ENCODE measurements at places on chromosomes 7 and 10.

DNA sequence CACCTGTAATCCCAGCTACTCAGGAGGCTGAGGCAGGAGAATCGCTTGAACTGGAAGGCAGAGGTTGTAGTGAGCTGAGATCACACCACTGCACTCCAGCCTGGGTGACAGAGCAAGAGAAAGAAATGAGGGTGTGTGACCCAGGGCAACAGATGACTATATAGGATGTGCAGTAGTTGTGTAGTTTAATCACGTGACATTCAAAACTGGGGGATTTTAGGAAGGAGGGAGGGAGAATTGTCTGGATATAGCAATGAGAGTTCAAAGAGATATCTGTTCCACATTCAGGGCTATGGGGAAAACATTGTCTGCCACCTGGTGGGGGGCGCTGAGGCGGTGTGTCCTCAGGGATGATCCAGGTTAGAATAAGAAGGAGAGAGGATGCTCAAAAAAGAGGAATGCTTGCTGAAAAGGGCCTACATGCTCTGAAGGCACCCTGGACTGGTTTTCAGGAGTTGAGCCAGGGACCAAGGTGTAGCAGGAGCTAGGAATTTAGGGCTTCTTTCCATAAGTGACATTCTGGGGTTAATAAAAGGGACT lies 7.8 kb upstream of the ZYX start:
- DNase-seq: no peak

- no peak for DNase-seq
These were observed 162.3 kb downstream of the SVIL start for GRCh38 chr10:29472301-29473086.

- no peak for DNase-seq
These were observed 187.2 kb downstream of the VTI1A start for GRCh38 chr10:112634096-112634830.

DNA sequence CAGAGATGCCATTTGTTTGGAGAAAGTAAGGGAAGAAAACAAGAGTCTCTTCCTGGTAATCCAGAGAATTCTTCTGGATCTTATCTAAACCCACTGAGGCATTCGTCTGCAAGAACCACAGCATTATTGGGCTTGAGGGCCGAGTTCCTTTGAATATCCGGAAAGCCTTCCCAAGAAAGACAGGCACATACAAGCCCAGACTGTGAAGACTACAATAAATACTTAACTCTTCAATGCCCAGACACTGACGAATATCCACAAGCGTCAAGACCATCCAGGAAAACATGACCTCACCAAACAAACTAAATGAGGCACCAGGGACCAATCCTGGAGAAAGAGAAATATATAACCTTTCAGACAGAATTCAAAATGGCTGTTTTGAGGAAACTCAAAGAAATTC lies 99.0 kb downstream of the RNF32 start:
- DNase-seq: no peak

GRCh38 chr7:55081472-55082227 lies 62.8 kb downstream of the EGFR start:
- DNase-seq: no peak

DNA sequence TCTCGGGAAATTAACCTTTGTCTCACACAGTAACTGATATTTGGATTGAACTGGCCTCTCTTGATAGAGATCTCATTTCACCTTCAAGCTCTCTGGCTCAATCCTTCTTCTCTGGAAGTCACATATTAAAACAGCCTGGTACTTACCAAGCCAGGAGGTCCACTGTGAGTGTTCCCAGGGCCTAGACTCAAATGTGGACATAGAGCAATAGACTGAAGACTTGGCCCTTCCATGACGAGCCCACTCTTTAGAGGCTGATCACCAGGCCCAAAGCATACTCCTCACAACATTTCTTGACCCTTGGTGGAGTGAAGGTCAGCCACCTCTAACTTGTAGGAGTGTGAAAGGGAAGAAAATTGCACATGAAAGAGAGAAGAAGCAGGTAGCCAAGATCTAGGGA lies 38.5 kb downstream of the COL1A2 start:
- no peak for DNase-seq

DNA sequence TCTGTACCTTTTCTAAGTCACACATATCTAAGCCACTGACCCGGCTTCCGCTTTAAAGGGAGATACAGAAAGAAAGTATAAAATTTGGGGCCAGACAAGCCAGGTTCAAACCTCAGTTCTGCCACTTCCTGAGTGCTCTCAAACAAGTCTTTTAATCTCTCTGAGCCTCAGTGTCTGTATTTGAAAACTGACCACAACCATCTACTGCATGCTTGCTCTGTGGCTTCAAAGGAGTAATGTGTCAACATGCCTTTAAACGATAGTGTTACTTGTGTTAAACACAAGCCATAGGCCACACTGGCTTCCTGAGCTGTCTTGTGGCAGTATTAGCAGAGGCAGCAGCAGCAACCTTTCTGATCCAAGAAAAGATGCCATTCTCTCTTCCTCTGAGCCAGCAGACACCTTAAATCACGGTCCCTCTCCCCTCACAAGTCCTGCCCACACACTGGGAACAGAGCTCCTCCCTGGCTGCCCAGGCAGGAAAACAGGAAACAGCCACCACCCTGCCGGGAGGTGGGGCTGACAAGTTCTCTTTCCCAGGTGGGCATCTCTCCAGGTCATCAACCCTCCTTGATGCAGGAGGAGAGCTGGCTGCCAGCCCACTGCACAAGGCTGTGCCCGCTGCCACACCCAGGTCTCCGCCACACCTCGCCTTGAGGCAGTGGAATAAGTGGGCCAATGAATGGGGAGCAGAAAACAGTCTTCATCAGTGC lies 10.7 kb downstream of the HIP1 start:
- DNase-seq: no peak

- DNase-seq: no peak
These were observed 52.7 kb downstream of the GRB10 start for GRCh38 chr7:50729962-50730361.

DNA sequence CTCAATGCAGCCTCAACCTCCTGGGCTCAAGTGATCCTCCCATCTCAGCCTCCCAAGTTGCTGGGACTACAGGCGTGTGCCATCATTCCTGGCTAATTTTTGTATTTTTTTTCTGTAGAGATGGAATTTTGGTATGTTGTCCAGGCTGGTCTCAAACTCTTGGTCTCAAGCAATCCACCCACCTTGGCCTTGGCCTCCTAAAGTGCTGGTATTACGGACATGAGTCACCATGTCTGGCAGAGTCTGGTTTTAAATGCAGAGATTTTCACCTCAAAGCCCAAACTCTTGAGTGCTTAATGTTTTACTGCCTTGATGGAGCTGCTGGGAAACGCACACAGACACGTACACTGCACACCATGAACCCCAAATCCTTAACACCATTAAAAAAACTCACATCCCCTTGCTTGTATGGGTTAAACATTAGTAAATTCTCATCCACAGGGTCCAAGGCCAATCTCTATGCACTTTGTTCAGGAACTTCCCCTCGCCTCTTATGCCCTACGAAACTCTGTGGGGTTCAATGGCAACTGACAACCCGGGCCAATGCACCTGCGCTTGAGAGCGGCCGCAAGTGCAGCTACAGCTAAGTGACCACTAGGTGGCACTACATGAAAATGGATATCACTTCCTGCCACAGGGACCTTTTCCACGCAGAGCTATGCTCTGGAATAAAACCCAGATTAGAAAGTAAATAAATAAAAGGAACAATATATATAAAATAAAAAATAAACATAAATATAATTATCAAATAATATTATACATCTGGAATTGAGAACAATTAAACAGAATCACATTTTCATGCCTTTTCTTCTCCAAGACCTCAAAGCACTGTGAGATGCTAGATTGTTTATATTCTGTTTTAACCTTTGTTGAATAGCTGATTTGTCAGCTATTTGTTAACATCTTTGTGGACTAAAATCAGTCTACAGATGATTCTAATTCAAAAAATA lies 66.9 kb upstream of the AFAP1L2 start:
- DNase-seq: peak; percentile 62

DNA sequence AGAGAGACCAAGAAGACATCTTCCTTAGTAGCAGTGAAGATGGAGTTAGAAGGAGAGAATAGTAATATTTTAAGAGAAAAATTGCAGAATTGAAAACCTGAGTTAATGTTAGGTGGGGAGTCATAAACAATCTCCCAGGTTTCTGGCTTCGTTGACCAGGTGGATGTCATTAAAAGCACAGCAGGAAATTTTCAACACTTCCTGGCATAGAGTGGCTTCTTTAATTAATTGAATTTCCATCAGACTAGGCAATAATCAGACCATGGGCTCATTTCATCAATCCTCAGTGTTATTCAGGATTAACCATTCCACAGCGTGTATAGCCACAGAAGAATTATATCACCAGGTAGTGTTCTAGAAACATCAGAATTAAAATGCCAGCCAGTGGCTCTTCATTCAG lies 268.2 kb downstream of the CCDC3 start:
- no peak for DNase-seq

GRCh38 chr10:119161680-119162451 lies 3.6 kb downstream of the SFXN4 start:
- no peak for DNase-seq

DNA sequence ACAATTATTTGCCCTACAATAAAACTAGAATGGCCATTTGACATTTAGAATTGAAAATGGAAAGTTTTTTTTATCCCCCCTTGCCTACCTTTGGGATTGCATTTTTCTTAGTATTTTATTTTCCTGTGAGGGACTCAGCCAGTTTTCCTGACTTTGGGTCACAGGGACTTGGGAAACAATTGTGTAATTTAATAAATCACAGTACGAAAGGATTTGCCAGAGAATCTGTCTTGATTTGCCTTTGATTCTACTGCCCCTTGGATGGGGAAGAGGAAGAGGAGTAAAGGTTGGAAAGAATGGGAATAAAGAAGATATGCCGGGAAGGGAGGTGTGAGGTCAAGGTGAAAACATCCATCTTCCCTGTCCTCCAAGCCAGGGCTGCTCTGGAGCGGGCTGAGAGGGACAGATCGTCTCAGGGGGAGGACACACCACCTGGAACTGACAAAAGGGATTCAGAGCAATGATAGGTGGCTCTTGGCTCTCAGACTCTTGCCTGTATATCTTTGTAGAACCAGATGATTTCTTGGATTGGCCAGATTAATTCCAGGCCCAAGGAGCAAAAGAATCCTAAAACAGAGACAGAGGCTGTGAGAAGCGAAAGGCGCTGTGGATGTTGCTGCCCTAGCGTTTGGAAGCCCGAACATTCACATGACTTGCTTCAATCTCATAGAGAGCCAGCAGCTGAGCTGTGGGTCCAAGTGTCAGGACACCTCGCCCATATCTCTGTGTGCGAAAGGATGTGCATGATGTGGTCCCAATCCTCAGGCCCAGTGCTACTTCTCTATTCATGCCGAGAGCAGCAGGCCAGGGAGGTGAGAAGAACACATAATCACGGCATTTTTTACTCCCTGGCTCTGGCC lies 50.3 kb upstream of the ZEB1 start:
- DNase-seq: no peak

GRCh38 chr10:123413353-123413752 lies 252.8 kb upstream of the GPR26 start:
- DNase-seq: no peak

DNA sequence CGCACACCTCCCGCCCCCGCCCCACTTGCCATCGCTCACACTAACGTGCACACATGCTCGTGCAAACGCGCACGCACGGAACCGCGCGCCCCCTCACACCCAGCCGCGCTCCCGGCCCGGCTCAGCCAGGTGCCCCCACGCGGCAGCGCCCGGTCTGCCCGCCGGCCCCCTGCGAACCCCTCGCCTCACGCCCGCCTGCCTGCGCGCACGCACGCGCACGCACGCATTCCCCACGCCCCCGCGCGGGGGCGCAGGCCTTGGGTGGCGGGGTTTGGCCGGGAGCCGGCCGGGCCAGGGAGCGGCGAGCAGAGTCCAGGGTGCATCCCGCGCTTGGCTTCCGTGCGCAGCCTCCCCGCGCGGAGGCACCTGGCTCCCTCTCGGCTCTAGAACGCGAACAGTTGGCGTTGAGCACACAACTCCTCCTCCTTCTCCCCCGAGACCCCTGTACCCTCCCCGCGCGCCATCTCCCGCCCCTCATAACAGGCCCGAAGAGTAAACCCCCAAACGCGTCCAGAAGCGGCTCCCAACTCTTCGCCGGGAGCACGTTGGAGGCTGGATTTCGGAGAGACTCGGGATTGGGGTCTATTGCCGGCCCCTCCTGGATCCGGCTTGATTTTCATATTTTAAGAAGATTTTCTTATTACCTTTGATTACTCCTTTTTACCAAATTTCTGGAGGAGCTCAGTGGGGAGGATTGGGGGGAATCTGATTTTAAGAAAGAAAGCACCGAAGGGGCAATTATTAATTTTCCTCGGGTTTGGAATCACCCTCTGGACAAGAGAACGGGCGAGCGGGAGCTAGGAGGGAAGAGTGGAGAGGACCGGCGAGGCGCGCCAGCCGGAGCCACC lies 527 bp upstream of the SORCS3 start:
- no peak for DNase-seq

DNA sequence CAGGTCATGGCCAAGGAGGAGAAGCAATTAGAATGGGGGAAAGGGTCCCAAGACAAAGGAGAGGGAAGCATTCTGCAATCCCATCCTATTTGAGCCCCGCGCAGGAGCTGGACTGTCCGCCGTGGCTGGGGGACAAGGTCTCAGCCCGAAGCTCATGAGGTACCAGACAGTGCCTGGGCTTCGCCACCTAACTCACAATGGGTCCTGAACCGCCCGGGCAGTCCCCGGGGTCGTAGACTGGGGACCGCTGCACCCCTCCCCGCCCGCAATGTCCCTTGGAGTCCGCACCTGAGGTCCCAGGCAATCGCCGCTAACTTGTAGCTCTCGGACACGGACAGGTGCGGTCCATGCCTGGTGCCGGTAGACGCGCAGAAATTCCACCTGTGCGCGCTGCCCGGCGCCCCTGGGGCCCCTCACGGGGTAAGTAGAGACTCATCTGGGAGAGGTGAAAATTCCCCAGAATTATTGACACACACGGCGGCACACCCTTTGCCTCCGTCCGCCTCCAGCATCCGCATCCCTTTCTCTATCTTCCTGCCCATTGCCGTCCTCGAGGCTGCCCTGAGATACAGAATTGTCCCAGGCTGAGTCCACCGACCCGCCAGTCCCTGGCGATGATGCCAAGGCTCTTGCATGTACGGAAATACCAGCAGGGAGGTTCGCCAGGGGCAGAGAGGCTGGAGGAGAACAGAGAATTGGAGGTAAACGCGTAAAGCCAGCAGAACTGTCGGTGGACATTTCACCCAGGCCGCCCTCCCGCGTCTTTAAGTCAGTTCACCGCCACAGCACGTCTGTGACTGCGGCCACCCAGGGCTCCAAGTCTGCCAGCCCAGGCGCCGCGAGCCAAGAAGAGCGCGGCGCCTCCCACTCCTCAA lies 1.8 kb downstream of the CHRM2 start:
- no peak for DNase-seq

- DNase-seq: no peak
These were observed 103.0 kb downstream of the NXPH1 start for GRCh38 chr7:8536431-8536830.

DNA sequence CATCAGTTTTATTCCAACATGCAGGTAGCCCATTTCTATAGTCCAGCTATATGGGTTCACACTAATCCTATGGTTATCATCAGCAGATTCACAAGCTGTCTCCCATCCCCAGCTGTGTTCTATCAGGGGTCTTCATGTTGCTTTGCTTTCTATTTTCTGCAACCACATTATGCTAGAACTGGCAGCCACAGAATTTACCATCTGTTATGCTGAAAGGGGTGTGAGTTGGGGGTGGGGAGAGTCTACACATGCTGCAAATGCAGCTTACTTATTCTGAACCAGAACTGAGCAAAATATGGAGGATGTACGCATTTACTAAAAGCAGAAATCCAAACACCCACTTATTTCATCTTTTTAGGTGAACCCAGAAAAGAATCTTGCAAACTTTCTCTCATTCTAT lies 32.9 kb downstream of the SHTN1 start:
- no peak for DNase-seq

All from activated CD4-positive, CD25-positive, alpha-beta regulatory T cell treated with anti-CD3 and anti-CD28 coated beads, Interleukin-2, amount 50 U/mL, for 72 hours (primary cell).